ENCODE measurements at places on chromosomes 6 and 20.

DNA sequence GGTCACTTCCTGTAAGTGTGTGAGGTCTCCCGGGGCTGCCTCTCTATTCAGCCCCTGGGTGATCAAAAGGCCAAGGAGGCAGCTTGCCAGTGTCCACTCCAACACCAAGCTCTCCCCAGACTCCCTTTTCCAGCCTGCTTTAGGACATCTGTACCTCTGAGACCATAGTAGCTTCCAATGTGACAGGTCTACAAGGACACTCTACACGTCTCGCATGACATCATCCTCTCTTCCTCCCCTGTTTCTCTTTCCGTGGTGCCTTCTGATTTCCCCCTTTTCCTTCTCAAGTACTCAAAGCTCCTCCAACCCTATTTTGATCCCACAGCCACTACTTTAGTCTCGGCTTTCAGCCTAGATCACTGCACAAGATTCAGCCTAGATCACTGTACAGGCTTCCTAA lies 26.4 kb downstream of the HLA-F start:
- no peak for DNase-seq

- peak; percentile 77 for DNase-seq
These were observed 148.2 kb downstream of the LAMA2 start for GRCh38 chr6:129031051-129031599.

DNA sequence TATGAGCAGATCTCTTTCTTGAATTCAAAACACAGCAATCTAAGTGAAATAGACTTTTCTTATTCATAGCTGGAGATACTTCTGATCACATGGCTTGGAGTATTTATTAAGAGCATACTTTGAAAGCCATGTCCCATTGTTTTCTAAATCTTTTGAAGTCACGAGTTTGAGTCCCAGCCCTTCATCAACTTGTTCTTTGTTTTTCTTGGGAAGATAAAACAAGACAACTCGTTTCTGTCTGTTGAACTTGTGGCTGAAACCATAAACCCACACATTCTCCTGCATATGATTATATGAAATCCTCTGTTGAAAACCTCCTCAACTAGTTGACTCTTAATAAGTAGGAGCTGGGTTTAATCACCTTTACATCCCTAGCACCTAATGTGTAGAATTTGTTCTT lies 3.3 kb downstream of the RNF144B start:
- no peak for DNase-seq

GRCh38 chr20:17648791-17649730 lies 33.0 kb downstream of the RRBP1 start:
- no peak for DNase-seq

DNA sequence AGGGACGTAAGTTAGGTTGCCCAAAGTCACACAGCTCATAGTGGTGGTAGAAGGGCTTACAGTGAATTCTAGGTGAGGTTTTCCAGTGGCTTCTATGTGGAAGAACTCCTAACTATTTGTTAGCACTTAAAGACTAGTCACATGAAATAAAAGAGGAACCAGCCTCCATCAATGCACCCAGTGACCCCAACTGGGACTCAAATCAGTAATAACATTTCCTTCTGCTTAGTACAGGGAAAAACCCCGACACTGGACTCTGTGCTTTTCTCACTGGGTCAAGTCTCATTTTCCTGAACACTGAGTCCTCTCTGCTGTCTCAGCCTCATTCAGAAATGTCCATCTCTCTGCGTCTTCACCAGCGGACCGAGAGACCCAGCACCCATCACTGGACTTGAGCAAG lies 89.2 kb downstream of the SLC22A23 start:
- no peak for DNase-seq

- peak; percentile 11 for DNase-seq
These were observed 87.1 kb downstream of the INSM1 start for GRCh38 chr20:20454850-20455627.

DNA sequence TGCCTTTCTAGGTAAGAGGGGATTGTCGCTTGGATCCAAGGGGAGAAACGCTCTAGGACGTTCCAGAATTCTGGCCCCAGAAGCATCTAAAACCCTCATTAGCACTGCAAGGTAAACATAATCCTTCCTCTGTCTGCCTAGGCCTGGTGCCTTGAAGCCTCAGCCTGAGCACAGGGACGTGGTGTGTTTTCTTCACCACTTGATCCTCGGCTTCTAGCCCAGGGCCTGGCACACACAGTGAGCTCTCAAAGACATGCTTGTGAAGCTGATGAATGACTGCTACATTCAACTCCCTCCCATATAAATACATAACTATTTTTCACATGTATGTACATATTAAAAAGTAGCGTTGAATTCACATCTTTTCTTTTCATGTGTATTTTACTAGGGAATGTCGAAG lies 100.3 kb downstream of the ISM1 start:
- DNase-seq = no peak

- no peak for DNase-seq
These were observed 60.5 kb upstream of the EXOC2 start for GRCh38 chr6:753486-753885.
